Fibroblast of pulmonary artery (primary cell): ENCODE measurements at places on chromosomes 6 and 20.
A peak's percentile ranks its signal among the peaks of the same experiment; 100 is the strongest.

DNA sequence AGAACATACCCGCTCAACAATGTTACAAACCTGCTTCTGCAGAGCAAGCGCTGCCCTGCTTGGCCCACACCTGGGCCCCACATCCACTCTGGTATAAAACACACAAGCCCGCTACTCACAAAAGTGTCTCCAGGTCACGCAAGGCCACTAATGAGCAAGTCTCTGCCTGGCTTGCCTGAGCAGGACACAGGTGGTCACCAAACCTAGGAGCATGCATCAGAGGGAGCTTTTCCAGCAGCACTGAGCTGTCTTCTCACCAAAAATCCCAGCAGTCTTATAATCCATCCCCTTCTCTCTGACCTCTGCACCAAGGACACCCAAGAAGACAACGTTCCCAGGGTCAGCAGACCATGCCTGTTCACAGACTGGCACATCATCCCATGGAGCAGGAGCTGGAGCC lies 100.8 kb downstream of the DLL1 start:
- no peak for DNase-seq

DNA sequence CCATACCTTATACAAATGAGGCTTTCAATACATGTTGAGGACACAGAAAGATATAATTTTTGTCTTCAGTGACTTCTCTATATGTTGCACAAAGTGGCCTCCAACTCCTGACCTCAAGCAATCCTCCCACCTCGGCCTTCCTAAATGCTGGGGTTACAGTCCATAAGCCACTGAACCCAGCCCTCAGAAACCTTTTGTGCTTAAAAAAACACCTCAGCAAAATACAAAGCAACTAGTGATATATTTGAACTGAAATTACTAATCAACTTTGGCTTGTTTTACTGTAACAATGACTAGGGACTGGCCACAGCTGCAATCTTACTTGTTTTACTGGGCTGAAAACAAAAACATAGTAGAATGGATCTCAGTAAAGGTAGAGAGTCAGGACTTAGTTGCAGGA lies 3.2 kb upstream of the ZNF184 start:
- no peak for DNase-seq

GRCh38 chr20:4563534-4563933 lies 158.2 kb upstream of the PRND start:
- DNase-seq: peak; percentile 82

DNA sequence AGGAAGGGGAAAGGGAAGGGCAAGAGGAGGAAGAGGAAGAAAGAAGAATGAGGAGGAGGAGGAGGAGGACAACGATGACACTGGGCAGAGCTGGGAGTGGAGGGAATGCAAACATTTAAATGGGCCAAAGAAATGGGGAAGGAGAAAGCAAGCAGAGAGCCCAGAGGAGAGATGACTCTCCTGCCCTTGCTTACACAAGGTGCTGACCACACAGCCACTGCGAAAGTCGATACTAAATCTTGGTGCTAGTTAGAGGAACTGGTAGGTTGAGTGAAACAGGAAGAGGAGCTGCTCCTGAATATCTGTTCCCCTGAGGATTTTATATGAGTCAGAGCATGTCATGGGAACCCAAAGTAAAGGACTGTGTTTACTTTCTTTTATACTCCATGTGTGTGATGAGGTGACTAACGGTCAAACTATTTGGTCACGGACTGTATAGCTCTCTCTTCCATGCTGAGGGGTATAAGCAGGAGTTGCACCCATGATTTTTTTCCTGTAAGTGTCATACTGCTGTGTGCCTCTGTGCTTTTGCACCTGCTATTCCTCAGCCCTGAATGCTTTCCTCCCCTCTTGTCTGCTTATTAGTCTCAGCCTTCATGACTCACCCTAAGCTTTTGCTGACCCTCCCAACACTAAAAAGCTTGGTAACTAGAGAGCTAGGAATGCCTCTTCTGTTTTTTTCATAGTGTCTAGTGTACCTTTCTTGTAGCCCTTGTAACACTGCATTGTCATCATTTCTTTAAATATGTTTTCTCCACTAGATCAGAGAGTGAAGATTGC lies 9.5 kb upstream of the PAQR8 start:
- peak; percentile 93 for DNase-seq

DNA sequence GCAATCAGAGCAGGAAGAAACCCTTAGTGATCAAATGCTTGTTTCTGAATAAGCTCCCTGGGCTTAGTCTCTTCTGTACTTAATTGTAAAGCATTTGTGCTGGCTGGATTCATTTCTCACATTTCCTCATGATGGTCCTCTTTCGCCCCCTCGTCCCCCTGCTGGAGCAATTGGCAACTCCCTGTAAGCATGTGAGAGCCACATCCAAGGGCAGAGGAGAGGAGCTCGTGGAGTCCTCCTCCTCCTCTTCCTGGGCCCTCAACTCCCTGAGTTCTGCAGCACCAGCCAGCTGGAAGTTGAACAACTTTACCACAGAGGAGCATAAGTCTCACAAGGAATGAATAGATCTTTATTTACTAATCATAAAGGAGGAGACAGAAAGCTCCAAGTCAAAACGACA lies 12.6 kb downstream of the ANKEF1 start:
- peak; percentile 13 for DNase-seq

- DNase-seq: peak; percentile 25
Observed at GRCh38 chr6:152401978-152402377, 235.2 kb downstream of the SYNE1 start.

GRCh38 chr6:14655201-14656061 lies 537.9 kb downstream of the CD83 start:
- DNase-seq: peak; percentile 7

- DNase-seq: no peak
Observed at GRCh38 chr20:18430172-18430826, 36.5 kb downstream of the DZANK1 start.

- peak; percentile 1 for DNase-seq
Observed at GRCh38 chr6:122098201-122098678, 301.2 kb upstream of the HSF2 start.

DNA sequence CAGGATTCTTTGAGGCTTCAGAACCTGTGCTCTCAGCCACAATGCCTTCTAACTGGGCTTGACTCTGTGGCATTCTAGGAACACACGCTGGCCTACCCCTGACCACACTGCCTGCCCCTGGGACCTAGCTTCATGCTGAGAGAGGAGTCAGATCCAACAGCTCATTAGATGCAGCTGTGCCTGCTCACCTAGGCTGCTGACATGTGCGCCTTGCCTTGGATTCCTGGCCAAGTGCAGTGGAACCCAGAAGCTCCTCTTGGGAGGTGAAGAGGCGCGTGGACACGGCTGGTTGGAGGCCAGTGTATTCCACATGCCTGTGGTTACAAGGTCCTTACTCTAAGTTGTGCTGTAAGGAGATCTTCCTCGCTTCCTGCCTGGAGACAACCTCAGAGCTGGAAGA lies 24.7 kb upstream of the KCNK16 start:
- no peak for DNase-seq

- peak; percentile 63 for DNase-seq
Observed at GRCh38 chr6:89368999-89369398, 16.5 kb upstream of the UBE2J1 start.

GRCh38 chr20:58897488-58897887 lies 45.0 kb downstream of the GNAS start:
- no peak for DNase-seq

GRCh38 chr6:148502083-148502772 lies 159.6 kb downstream of the SASH1 start:
- DNase-seq: peak; percentile 66

- DNase-seq: no peak
Observed at GRCh38 chr6:117409420-117409819, 16.3 kb downstream of the ROS1 start.

GRCh38 chr6:2254747-2255146 lies 9.3 kb upstream of the GMDS start:
- DNase-seq: no peak

GRCh38 chr6:25144919-25145318 lies 134.3 kb upstream of the CARMIL1 start:
- no peak for DNase-seq

DNA sequence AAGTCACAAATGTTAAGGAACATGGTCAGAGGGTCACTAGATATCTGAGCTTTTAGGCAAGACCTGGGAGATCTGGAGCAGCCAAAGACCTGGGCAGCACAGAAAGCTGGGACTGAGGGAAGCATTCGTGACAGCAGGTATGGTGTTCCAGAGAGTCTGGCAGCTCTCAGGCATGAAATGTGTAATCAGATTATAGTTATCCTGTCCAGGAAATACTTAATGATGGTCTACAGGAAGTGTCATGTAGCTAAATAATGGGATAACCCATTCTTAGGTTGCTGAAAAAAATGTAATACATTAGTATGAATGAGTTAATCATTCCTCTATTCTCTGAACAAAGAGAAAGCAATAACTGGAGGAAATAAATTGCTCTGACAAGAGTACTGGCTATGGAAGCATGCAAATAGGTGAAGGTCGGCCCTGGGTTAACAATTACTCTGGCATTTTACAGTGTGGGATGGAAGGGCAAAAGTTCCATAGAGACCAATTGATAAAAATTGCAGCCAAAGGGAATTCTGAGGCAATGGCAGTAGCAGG lies 740.5 kb downstream of the CBLN4 start:
- no peak for DNase-seq

DNA sequence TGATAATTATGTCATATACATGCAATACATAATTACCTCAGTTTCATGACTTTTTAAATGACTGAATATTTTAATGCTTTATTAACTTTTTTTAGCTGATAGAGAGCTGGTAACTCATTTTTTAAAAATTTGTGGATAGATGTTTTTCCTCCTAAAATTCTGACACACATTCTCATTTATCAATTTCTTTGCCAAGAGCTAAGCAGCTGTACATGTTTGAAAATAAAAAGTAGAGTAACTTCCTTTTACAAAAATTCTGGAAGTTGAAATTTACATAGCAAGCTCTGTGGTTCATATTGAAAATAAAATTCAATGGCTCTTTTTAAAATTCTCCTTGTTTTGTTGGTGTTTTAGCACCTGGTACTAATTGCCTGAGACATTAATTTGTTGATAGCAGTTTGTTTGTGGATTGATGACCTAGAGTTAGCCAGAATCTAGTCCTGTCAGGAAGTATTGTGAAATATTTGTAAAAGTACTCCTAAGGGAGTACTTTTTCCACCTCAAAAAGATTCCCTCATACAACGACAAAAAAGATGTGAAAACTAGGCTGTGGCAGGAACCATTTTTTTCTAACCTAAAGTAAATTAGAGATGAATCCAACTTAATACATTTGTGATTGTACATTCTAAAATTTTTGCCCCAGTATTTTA lies 621.8 kb downstream of the BCKDHB start:
- no peak for DNase-seq

DNA sequence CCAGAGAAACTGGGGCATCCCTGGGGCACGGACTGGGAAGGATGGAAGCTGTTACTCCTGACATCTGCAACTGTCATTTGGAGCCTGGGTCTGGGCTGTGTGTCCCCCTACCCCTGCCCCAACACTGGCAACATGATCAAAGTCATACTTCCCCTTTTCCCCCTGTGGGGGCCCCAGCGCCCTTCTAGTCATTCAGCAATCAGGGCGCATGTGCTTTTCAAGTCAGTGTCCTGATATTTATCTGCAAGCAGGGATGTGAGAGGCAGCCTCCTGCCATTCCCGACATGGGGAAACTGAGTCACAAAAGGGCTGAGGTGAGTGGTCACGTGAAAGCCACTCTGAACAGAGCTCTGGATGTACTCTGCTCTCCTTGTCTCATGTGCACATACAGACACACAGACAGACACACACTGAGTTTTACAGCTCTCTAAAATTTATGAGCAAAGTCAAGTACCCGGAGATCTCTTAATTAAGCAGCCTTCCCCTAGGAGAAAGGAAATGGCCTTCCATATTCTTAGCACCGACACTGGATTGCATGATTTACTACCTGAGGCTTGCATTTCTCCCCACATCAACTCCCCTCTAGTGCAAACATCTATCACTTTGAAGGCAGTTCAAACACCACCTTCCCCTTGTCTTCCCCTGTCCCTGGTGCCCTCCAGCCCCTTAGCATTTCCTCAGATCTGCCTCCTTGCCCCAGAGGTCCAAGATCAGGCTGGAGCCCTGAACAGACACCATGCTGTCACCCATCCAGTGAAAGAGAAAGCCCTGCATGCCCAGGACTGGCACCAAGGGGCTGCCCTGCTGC lies 170.7 kb downstream of the CDC5L start:
- no peak for DNase-seq

DNA sequence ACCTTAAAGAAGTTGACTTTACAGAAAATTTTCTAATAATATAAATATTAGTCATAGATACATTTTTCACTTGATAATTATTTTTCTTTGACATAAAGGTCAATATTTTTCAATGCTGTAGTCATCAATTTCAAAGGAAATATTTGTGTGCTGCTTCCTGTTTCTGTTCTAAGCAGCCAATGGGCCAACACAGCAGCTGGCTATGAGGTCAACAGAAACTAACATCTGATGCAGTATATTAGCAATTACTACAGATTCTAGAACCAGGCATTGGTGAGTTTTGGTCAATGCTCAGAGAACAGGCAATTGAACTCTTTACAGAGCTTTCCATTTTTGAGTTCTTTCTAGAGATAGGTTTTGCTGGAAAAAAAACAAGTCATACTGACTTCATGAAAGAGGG lies 669.6 kb upstream of the NRSN1 start:
- DNase-seq: no peak

- DNase-seq: peak; percentile 3
Observed at GRCh38 chr6:66103954-66104353, 396.9 kb upstream of the EYS start.

- DNase-seq: no peak
Observed at GRCh38 chr6:26155061-26155930, 68.1 kb downstream of the HFE start.

- DNase-seq: peak; percentile 65
Observed at GRCh38 chr6:100622907-100623692, 158.4 kb upstream of the SIM1 start.

DNA sequence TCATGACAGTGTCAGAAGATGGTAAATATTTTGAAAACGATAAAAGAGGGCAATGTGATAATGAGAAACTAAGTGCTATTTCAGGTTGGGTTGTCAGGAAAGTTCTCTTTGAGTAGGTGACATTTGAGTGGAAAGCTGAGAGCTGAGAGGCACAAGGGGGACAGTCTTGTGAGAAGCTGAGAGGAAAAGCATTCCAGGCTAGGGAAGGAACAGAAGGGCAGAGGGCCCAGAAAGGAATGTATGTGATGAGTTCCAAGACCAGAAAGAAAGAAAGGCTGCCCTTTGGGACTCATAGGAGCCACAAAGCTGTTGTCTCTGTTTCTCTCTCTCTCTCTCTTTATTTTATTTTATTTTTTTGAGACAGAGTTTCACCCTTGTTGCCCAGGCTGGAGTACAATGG lies 7.6 kb upstream of the RNF182 start:
- DNase-seq: no peak

DNA sequence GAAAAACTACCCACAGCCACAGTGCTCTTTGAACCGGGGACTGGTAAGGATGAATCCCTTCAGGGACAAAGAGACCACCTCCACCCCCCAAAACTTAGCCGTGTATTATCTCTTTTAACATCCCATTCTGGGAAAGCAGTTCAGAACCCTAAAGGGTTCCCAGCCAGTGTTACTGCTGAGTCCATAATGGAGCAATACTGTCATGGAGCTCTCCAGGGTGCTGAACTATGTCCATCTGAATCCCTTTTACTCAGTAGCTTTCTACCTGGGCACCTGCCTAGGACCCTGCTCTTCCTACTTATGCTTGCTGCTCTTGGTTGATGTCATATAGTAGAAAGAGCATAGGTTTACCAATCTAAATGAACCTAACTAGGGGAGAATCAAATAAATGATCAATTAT lies 22.3 kb upstream of the SAYSD1 start:
- peak; percentile 56 for DNase-seq

GRCh38 chr6:144334150-144334708 lies 49.1 kb downstream of the UTRN start:
- no peak for DNase-seq
